GM04504 (cell line): ENCODE measurements at places on chromosomes 13 and 19.

DNA sequence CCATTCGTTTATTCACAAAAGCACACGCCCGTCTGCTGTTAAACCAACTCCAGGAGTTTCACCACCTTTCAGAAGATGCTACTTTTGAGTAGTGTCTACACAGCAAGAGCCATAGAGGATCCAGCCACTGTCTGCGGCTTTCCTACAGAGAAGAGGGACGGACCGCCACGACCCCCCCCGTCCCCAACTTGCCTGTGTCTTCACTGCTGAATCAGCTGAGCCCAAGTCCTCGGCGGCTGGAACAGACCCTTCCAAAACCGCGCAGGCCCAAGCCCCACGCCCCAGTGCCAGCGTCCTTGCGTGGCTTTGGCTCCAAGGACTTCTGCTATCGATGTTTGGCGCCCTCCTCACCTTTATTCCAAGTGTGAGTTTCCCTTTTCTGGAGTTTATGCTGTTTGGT lies 65.1 kb downstream of the SPACA7 start:
- DNase-seq: no peak

DNA sequence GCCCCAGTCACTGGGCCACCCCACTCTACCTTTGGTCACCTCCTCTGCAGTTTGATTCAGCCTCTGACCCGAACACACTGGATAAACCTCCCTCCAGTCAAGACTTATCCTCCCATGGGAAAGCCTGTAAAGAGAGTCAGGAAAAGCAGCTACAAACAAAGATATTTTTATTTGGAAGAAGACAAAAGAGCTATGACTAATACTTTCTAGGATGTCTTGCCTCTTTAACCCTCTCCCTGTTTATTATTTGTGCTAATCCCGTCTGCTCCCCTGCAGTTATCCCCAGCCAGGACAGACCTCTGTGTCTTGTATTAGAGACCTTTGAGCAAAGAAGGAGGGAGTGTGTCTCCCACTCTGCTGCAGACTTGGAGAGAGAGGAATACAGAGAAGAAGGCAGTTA lies 178.3 kb downstream of the EFNB2 start:
- DNase-seq: no peak

DNA sequence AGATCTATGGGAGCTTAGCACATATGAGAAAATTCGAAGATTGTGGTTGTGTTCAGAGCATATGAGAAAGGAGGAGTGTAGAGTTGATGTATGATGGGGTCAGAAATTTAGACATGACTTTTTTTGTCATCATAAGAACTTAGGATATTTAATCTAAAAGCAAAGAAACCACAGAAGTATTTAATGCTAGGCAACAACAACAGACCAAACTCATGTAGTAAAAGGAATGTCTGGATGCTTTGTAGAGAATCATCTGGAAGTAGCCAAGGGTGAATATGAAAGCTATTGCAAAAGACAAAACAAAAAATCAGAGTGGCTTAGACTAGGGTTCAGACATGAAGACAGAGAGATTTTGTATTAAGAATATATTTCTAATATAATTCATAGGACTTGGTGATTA lies 190.3 kb downstream of the SLITRK1 start:
- no peak for DNase-seq

DNA sequence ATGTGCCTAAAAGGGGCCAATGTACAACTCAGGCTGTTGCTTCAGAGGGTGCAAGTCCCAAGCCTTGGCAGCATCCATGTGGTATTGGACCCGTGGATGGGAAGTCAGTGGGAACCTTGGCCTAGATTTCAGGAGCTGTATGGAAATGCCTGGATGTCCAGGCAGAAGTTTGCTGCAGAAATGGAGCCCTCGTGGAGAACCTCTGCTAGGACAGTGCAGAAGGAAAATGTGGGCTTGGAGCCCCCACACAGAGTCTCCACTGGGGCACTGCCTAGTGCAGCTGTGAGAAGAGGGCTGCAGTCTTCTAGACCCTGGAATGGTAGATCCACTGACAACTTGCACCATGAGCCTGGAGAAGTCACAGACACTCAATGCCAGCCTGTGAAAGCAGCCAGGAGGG lies 28.5 kb downstream of the GPC5 start:
- DNase-seq: no peak

DNA sequence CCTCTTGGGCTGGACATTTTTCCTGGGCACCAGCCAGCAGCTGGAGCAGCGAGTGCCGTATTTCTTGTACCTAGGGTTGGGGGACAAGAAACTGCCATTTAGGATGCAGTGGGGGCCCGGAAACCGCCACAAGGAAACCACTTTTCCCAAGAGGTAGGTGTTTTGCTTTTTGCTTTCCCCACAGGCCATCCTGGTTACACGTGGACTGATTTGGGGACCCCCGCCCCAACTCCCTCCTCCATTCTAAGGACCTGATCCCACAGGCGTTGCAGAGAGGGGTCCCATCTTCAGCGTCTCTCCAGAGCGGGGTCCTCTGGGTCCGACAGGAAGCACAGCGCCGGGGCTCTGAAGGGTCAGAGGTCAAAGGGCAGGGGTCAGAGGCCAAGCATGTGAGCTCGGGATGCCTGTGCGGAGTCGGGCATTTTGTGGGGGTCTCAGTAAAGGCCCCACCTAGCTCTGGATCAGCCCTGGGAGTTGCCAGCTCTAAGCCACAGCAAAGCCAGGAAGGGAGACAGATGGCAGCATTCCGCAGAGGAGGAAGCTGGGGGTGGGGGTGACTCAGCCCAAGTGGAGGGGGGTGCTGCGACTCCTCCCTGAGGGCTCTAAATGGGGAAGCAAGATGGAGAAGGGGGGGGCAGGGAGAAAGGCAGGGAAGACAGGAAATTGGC lies 4.3 kb downstream of the ZGLP1 start:
- no peak for DNase-seq

- DNase-seq: no peak
Observed at GRCh38 chr13:29543230-29544215, 52.0 kb downstream of the SLC7A1 start.

- DNase-seq: no peak
Observed at GRCh38 chr19:45428384-45429231, 4.9 kb upstream of the ERCC1 start.

DNA sequence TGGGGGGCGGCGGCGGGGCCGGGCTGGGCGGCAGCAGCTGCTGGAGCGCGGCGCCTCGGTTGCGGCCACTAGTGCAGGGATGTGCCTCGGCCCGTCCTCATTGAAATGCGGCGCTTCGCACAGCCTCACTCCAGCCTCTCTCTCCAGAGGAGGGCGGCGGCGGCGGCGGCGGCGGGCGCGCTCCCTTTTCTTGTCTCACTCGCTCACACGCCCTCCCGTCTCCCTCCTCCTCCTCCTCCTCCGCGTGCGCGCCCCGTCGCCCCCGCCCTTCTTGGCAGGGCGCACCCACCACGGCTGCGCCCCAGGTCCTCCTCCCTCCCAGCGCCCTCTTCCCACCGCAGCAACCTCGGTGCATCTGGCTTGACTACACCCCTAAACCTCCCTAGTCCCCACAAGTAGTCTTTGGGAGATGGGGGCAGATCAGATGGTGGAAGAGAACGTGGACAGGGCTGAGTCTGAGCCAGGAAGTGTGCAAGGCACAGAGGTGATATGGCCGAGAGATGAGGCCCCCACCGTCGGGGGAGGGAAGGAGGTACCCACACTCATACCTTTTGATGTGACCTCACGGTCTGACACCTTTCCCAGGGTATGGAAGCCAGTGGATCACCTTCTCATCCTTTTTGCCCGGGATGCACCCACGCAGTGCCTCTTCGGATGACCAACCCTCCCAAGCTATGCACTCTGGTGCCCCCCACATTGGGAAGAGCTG lies at the start of gene DCLK1:
Gene DCLK1, minus strand, starts transcription at position 161 of the 709 bp plus-strand sequence.
- DNase-seq: no peak

DNA sequence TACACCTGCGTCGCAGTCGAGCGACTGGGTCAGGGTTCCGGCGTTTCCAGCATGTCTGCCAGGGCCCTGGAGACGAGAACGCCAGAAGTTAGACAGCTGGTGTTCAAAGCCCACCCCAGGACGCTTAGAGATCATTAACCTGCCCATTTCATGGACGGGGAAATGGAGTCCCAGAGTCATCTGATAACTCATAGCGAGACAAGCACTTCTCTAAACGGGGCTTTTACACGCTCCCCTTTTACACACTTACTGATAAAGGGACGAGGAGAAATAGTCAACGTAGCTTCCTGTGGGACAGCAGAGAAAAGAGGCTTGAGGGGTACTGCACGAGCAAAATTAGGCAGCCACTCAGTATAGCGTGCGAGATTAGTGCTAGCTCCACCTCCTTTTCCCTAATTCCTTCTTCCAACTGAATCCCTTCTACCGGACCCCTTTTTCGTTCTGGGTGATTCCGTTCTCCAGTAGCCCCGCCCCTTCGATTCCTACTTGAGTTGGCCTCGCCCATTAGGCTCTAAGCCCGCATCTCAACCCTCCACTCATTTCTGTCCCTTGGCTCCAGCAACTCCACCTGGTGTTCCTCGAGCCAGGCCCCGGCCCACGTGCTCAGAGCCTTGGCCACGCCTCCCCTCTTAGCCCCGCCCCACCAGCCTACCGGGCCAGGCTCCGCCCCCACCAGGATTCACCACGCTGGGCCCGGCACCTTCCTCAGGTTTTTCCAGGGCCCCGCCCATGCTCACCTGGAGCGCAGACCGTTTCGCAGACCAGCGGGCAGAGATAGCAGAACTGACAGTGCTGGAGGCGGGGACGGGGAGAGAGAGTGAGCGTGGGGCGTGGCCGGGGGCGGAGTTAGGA lies 3.7 kb downstream of the HRC start:
- no peak for DNase-seq

GRCh38 chr13:25397763-25398162 lies 26.0 kb downstream of the ATP8A2 start:
- no peak for DNase-seq
